Cortex of kidney (tissue), 1 donor: ENCODE measurements at places on chromosomes 1 and 21.

- no peak for DNase-seq
Observed at GRCh38 chr1:228101994-228102790, 933 bp downstream of the C1orf35 start.

- DNase-seq = no peak
Observed at GRCh38 chr21:45439161-45439872, 34.4 kb downstream of the COL18A1 start.

- no peak for DNase-seq
Observed at GRCh38 chr1:108075055-108075454, 110.1 kb upstream of the VAV3 start.

- DNase-seq = no peak
Observed at GRCh38 chr1:69191335-69191734, 376.4 kb upstream of the LRRC7 start.

DNA sequence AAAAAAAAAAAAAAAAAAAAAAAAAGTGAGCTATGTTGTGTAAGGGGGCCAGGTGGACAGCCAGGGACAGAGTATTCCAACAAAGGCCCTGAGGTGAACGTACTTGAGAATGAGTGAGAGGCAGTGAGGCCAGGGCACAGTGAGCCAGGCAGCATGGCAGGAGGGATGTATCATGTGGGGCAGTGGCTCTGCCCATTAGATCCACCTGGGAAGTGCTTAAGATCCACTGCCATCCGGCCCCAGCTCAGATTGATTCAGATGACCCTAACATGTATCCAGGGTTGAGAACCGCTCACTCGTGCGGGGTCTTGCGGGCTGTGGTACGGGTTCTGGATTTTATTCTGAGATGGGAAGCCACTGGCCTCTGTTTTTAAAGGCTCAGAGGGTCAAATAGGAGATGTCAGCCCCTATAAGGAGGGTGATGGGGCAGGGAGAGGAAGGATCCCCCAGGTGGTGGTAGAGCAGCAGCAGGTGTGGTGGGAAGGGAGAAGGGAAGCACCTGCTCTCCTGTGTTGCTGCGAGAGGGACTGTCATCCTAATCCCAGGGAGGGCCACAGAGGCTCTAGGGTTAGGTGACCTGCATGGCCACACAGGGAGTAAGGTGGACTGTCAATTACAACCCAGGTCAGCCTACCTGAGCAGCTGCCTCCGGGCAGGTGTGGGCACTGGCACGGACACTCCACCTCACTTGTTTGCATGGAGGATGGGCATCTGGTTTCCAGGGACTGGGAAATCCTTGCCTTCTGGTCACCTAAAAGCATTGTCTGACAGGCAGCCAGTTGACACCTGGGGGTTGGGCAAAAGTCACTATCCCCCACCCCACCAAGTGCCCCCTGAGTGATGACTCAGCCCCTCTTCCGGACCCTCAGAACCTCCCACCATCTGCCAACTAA, 31.6 kb downstream of the CDK18 start:
- no peak for DNase-seq

- DNase-seq = no peak
Observed at GRCh38 chr1:40892354-40892753, 30.2 kb upstream of the CITED4 start.

DNA sequence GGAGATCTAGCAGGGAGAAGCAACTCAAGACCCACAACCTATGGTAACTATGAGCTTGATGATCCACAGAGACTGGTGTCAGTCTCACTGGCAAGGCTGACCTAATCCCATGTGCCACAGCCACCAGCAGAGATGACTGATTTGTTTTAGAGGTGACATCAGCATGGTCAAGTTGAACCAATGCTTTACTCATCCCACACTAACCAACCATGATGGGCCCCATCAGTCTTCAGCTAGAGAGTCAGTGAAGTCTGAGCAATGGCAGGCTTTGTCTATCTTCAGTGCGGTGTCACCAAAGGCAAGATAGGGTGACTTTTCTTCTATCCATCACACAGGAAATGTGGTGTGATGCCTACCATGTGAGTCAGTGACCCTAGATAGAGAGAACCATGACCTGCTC, 1470.7 kb downstream of the NCAM2 start:
- DNase-seq = no peak

GRCh38 chr1:4699376-4700301, 45.2 kb downstream of the AJAP1 start:
- no peak for DNase-seq

DNA sequence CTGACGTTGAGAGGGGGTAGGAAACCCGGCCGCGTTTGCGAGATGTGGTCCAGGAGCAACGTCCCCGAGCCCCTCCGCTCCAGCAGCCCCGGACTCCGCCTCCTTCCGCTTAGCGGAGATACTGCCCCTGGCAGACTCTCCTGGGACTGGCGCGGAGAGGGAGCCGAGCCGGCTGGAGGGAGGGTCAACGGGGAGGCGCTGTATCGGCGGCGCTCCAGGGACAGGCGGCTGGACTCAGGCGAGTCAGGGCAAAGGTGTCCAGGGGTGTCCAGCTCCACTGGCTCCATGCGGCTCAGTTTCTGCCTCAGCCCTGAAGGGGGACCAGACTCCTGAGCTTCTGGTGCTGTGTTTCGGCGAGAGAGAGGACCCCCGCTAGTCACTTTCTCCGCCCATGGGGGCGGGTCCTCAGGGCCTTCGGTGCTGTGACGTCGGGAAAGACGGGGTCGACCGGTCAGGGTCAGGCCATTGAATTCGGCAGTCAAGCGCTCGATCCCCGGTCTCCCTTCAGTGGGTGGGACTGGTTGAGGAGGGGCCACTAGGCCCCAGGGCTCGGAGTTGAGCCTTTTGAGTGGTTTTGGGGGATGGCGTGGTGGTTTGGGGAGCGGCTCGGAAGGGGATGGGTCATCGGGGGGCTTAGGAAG, 2.8 kb upstream of the LIX1L start:
- DNase-seq = no peak

DNA sequence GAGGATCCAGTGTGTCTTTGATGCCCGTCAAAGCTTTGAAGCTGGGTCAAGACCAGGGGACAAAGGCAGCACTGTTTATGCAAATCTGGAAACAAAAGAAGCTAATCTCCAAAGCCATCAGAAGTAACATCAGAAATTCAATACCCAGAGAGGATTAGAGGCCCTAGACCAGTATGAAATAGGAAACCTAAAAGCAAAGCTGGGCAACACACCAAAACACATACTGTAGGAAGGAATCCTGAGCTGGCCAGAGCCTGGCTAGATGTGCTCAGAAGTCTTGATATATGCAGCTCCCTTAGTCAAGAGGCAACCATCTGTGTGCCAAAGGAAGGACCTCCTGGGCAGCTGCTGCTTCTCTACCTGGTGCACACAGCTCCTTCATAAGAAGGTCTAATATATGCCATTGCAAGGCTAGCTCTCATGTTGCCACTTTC, 12.3 kb downstream of the COLGALT2 start:
- no peak for DNase-seq

DNA sequence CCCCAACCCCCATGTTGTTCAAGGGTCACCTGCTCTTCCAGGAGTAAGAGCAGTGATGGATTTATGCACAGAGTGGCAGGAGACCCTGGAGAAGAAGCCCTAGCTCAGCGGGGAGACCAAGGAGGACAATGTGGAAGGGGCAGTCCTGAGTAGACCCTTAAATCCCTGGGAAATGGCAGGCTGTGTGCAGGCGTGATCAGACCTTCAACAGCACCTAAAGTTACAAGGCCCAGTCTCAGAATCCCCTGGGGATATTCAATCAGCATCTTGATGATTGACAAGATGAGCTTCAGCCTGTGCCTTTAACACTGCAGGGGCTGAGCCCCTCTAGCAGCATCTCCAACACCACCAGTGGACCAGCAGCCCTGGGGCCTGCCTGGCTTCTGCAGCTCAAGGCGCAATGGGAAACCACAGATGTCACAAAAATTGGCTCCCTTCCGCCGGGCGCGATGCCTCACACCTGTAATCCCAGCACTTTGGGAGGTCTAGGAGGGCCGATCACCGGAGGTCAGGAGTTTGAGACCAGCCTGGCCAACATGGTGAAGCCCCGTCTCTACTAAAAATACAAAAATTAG, 60.4 kb downstream of the IRF2BP2 start:
- DNase-seq = no peak

DNA sequence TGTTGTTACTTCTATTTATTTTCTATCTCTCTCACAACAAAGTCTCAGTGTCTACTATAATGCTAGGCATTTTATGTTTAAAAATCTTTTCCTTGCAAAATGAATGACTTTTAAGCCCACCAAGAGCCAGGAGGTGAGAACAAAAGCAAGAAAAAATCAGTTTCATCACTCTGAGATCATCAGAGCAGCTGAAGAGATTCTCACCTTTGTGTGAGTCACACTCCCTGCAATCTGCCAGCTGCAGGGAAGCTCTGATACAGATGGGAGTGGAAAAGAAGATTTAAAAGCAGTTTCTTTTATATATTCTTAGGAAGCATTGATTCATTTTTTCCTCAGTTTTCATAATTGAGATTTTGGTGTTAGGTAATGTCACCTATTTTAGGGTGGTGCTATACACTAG, 107.6 kb downstream of the LHX9 start:
- no peak for DNase-seq

- DNase-seq = no peak
Observed at GRCh38 chr1:29655945-29656850, 419.9 kb downstream of the PTPRU start.

DNA sequence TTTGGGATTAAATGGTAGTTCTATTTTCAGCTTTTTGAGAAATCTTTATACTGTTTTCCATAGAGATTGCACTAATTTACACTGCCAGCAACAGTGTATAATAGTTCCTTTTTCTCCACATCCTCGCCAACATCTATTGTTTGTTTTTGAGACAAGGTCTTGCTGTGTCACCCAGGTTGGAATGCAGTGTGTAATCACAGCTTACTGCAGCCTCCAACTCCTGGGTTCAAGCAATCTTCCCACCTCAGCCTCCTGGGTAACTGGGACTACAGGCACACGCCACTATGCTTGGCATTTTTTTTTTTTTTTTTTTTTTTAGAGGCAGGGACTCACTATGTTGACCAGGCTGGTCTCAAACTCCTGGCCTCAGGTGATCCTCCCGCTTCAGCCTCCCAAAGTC, 164.5 kb upstream of the CXADR start:
- DNase-seq = no peak

GRCh38 chr21:36695283-36695634, 3.7 kb upstream of the SIM2 start:
- DNase-seq = no peak

- no peak for DNase-seq
Observed at GRCh38 chr1:3151456-3151855, 82.5 kb downstream of the PRDM16 start.

GRCh38 chr1:58713841-58714240, 14.0 kb upstream of the MYSM1 start:
- no peak for DNase-seq

DNA sequence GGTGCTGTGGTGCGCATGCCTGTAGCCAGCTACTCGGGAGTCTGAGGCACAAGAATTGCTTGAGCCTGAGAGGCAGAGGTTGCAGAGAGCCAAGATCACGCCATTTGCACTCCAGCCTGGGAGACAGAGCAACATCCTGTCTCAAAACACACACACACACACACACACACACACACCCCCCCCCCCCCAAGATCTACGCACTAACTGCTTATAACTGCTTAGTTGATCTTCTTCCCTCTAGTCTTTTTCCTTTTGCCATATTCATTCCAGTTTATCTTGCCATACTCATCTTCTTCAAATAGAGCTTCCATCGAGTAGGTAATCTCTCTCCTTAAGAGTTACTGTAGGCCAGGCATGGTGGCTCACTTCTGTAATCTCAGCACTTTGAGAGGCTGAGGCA, 20.9 kb downstream of the EPB41 start:
- DNase-seq = no peak

DNA sequence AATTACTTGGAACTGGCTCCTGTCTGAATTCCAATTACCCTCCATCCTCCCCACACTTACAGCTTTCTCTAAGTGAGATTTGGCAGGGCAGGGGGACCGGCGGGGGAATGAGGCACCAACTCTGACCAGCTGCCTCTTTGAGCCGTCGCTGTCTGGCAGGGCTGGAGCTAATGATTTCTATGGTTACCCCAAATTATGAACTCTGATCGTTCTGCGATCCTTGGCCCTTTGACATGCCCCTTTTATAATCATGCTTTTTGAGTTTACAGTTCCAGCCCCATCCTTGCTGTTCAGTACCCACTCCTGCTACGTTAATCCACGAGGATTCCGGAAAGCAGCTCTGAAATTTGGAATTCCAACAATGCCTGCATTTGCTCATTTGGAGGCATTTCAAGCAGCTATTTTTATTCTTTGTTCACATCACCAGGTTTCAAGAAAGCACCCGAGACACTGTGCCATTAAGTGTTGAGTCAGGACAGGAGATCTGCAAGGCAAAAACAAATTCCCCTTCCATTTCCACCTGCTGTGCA, 54.6 kb upstream of the LBR start:
- no peak for DNase-seq

DNA sequence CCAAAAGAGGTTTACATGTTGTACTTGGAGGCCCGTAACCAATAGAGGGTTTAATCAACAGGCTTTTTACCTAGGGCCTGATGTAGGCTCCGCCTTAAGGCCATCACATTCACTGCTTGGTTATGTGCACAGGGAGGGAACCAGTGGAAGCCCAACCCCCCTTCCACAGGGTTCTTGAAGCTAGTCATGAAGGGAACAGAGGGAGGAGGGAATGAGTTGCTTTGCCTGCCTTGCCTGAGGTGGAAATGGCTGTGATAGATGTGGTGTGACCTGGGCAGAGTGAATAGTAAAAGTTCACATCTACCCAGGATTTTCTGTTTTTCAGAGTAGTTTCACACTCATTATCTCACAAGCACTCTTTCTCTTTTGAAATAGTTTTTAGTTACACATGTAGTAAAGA, 215.1 kb downstream of the ST6GALNAC3 start:
- no peak for DNase-seq

- no peak for DNase-seq
Observed at GRCh38 chr1:85314726-85315125, 38.3 kb upstream of the BCL10 start.

DNA sequence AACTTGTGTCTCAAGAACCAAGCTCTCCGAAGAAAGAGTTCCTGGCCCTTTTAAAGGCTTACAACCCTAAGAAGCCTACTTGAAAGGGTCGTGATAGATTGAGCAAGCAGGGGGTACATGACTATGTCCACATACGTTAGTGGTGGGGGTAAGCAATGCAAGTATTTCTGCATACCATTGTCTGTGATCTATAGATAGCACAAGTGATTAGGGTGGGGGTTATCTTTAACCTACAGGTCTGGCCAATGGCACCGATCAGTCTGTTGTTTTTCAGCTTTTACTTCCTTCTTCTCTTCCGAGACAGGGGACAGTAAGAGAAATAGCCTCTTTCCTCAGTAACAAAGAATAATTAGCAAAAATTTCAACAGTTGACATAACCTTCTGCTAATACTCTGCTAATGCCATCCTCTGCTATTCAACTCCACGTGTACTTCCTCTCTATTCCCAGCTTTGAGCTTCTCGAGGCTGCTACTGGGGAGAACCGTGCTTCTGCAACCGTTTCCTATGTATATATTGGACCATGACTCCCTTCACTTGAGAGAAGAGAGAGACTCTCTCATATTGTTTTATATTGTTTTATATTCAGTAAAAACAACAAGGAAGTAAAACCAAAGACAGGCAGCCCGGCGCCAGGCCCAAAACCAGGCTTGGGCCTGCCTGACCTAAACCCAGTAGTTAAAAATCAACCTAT, 727.7 kb upstream of the NCAM2 start:
- DNase-seq = no peak

GRCh38 chr21:26470351-26471098, 102.6 kb downstream of the CYYR1 start:
- DNase-seq = no peak

GRCh38 chr21:29351691-29352090, 53.0 kb downstream of the BACH1 start:
- DNase-seq = no peak

GRCh38 chr1:167227934-167228378, 7.3 kb downstream of the POU2F1 start:
- no peak for DNase-seq

- DNase-seq = no peak
Observed at GRCh38 chr1:235683653-235684052, 34.1 kb upstream of the GNG4 start.
